ENCODE measurements at places on chromosomes 3 and 15.

DNA sequence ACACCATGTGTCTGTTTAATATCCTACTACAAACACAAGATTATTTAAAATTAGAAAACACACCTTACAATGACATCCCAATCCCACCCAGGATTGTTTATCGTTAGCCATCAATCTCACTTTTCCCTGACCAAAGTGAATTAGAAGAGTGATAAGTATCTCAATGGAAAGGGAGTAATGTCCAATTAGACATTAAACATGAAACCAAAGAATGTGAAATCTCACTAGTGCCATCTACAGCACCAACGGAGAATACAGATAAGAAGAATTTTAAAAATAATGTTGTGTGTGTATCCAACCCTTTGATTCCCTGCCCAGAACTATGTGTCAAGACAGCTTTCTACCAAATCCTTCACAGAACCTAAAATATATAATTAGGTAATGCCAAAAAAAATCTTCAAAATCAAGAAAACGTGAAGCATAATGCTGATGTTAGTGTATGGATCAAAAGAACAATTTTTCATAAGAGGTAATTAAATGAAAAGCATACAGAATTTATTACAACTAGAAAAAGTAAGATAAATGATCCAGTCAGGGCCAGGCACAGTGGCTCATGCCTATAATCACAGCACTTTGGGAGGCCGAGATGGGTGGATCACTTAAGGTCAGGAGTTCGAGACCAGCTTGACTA is 64.2 kb downstream of the SCAPER start:
- DNase-seq, result peak; percentile 18

DNA sequence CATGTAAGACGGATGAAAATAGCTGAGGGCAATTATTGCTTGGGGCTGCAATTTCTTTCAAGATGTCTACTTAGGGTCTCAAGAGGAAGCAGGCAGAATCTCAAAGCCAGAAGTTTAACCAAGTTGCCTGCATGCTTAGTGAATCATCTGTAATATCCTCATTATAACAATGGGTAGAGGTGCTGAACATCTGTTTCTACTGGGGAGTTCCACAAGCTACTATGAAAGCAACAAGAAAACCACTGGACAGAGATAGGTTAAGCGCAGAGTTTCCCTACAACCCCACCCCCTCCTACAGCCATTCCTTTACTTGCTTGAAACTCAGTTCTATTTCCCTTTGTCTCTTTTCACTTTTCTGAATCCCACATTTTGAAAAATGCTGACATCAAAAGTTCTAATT is 759.4 kb upstream of the GBE1 start:
- DNase-seq, result no peak

GRCh38 chr3:36740787-36741186 is 23.6 kb downstream of the DCLK3 start:
- no peak for DNase-seq

GRCh38 chr3:168939651-168940238 is 723.8 kb downstream of the MECOM start:
- DNase-seq, result no peak

DNA sequence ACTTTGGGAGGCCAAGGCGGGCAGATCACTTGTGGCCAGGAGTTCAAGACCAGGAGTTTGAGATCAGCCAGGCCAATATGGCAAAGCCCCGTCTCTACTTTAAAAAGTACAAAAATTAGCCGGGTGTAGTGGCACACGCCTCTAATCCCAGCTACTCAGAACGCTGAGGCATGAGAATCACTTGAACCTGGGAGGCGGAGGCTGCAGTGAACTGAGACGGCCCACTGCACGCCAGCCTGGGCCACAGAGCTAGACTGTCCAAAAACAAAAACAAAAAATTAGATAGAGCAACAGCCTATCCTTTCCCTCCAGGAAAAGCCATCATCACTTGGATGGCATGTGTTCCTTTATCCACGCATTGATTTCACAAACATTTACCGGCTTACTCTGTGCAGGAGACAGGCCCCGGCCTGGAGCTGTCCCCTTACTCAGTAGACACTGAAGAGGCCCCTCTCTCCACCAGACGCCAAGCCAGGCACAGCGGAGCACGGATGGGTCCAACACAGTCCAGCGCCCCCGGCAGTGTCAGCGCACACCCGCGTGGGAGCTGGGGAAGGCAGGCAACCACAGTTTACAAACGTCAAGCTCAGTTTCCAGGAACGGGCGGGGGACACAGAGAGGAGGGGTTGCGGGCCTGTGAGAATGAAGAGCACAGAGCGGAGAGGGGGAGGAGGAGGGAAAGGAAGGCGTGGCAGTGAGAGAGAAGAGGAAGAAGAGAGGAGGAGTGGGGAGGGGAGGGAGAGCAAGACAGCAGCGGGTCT is 3.1 kb downstream of the GP5 start:
- no peak for DNase-seq

- peak; percentile 17 for DNase-seq
Observed at GRCh38 chr3:65685621-65686235, 353.0 kb downstream of the MAGI1 start.

- DNase-seq, result no peak
Observed at GRCh38 chr15:90553248-90553745, 23.6 kb downstream of the CRTC3 start.

DNA sequence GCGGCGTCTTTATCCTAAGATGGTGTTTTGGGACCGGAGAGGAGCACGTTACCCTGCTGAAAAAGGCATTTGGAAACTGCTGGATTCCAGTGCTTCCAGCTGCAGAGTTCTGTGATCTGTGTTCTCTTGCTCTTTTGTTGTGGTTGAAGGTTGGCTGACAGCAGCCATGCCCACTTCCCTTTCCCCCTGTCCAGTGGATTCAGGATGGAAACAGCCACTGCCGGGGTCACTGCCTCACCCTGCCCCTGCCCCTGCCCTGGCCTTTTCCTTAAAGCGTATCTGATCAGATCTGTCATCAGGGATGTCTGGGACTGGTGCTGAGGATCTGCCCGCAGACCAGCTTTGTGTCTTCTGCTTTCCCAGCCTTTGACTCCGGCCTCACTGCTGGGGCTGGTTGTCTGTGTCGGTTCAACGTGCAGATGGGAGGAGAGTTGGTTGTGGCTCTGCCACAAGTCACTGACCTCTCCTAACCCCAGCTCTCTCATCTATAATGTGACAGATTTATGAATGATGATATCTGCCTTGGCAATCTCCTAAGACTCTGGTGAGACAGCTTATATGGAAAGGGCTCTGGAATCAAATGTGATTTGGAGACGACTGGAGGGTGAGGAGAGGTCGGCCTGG is 219.4 kb upstream of the BHLHE40 start:
- no peak for DNase-seq

DNA sequence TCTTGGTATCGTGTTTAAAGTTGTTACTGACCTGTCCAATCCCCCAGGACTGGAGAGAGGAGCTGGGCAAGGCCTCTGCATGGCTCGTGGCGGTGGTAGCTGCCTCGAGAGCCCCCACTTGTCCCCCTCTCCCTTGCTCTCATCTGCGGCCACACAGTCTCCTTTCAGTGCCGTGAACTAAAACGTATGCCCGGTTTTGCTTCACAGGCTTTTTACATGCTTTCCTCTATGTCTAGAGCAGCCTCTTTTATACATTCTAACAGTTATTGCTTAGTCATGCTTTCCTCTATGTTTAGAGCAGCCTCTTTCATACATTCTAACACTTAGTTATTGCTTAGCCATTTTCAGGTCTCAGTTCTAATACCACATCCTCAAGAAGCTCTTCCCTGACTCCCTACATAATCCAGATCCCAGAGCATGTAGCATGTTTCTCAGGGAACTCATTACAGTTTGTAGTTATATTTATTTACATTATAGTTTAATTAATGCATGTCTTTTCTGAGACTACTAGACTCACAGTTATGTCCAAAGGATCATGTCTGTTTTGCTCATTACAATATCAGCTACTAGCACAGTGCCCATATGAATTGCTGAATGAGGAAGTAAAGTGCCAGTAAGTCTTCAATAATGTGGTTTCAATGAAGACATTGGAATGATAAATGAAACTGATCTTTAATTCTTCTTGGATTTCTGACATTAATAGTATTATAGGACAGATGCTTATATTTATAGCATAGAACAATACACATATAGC is 66.5 kb upstream of the TBL1XR1 start:
- no peak for DNase-seq

GRCh38 chr15:50687302-50687902 is 805 bp upstream of the TRPM7 start:
- DNase-seq, result no peak
